ENCODE measurements at places on chromosomes 5 and 9.
A peak's percentile ranks its signal among the peaks of the same experiment; 100 is the strongest.

- H3K27ac ChIP-seq, result no peak overlapping the region
- H3K36me3 ChIP-seq, result no peaks in the 10 kb centered on the region
- no peaks in the 10 kb centered on the region for H3K27me3 ChIP-seq
These were observed 58.7 kb downstream of the RAB3C start for GRCh38 chr5:58641533-58641932.

GRCh38 chr9:131091352-131091992 is 4.9 kb upstream of the AIF1L start:
- no peak overlapping the region for H3K4me3 ChIP-seq
- DNase-seq, result no peak
- H3K36me3 ChIP-seq, result no peaks in the 10 kb centered on the region
- H3K27me3 ChIP-seq, result peaks cover 56% of the 10 kb centered on the region

- H3K4me3 ChIP-seq, result no peak overlapping the region
- no peaks in the 10 kb centered on the region for H3K36me3 ChIP-seq
- H3K27ac ChIP-seq, result no peak overlapping the region
These were observed 124.2 kb upstream of the FSTL4 start for GRCh38 chr5:133736512-133736911.

DNA sequence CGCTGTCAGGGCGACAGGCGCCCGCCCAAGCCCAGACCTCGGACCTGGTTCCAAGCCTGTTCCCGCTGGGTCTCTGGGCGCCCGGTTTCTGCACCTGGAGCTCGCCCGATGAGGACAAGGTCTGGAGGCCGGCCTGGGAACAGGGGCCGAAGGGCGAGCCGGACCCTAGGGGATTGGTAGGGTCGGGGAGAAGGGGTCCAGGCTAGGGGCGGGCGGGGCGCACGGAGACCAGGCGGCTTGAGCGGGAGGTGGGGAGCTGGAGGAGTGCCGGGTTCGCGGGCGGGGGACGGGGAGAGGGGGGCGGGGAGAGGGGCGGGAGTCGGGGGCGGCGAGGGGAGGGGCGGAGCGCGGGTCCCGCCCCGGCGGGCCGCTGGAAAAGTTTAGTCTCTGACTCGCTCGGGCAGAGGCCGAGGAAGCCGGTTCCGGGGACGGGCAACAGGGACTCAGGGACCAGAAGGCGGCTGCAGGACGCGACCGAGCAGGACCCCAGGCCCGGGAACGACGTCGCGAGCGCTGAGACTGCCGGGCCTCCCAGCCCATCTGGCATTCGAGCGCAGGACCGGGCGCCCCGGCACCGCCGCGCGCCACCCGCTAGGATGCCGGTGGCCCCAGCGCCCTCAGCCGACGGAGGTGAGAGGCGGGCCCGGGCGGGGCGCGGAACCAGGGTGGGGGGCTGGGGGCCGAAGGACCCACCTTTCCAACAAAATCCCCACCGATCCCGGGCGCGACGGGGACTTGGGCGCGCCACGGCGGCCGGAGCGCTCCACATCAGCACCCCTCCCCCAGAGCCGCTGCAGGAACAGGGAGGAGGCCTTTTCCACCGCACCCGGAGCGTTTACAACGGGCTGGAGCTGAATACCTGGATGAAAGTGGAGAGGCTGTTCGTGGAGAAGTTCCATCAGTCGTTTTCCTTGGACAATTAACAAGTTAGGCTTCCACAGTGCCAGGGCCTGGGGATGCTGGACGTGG is at the start of gene S1PR3:
Gene S1PR3, plus strand, starts transcription at position 403 of the 969 bp plus-strand sequence. CDS start 9,733 bp downstream, outside the sequence.
- peak within 1 kb of the TSS; percentile 64 for H3K4me3 ChIP-seq
- no peak for DNase-seq
- peaks cover 17% of the 10 kb centered on the region for H3K4me1 ChIP-seq
- peak within 1 kb of the TSS; percentile 67 for H3K27ac ChIP-seq

DNA sequence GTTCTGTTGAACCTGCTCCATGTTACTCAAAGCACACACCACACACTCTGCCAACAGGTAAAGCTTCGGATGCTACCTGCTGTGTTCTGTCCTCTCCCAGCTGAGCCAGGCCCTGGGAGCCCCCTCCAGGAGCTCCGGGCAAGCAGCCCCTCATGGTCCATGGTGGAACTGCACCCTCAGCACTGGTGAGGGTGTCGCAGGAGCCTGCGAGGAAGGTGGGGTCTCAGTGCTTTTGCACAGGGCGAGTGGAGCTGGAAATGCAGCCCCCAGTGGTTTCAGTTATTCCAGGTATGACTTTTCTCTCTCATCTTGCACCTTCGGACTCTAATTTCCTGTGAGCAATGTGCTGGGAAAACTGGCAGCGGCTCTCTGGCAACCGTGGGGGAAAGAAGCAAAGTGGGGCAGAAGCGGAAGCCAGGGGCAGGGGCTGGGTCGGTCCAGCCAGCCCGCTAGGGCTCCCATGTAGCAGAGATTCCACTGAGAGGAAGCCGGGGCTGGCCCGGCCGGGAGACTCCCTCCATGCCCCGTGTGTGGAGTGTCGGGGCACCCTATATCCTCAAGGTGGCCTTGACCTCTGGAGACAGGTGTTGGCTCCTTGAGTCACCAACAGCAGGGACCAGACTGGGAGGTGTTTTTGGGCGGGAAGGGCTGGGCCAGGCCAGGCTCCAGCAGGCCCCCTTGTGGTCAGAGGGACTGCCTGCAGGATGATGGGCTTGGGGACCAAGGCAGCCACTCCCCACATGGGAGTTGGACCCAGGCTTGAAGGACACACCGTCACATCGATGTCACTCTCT is 75.6 kb upstream of the PRSS3 start:
- H3K4me1 ChIP-seq, result no peaks in the 10 kb centered on the region
- H3K36me3 ChIP-seq, result no peaks in the 10 kb centered on the region
- peaks cover 13% of the 10 kb centered on the region for H3K27me3 ChIP-seq
- DNase-seq, result no peak
- no peak overlapping the region for H3K4me3 ChIP-seq

Measured in IMR-90 (cell line).